Suprapubic skin (tissue), 4 donors: ENCODE measurements at places on chromosomes 2 and 18. TPM values are rescaled to one million over a fixed set of nuclear protein-coding genes. Genes with fewer than 3 reads are reported as not detected.
A peak's percentile ranks its signal among the peaks of the same experiment; 100 is the strongest.

GRCh38 chr2:212245880-212246279 lies 292.7 kb downstream of the ERBB4 start:
- H3K4me3 ChIP-seq = no peak overlapping the region
- H3K27me3 ChIP-seq = no peaks in the 10 kb centered on the region
- no peak for DNase-seq
- H3K4me1 ChIP-seq = no peaks in the 10 kb centered on the region
- no peaks in the 10 kb centered on the region for H3K36me3 ChIP-seq
- no peak overlapping the region for H3K27ac ChIP-seq

DNA sequence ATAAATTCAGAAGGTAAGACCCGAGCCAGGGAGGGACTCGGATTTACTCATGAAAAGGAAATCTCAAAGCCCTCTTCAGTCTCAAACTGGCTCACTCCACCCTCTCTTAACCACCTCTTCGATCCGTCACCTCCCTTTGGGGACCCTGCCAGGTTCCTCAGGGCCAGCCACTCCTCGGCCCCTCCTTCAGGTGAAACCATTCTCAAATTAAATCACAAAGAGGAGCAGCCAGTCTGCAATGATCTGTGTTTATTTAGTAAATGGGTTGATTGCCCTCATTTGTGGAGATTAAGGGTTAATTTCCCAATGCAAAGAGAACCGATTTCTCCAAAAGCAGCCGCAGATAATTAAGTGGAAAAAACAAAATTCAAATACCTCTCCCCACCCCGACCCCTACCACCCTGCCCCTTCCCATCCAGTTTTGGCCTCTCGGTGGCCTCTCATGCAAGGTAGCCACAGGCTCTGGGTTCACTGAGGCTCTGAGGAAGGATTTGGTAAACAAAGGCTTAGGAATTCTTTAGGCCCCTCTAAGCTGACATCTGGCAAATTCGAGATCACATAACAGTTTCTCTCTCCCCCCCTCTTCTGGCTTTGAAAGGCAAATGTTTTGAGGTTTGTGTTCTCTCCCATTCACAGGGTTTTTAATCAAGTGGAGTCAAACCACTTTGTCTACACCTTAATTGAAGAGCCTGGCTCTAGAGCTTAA lies 10.3 kb upstream of the FZD7 start:
- no peaks in the 10 kb centered on the region for H3K27me3 ChIP-seq
- H3K4me1 ChIP-seq = no peaks in the 10 kb centered on the region
- no peak overlapping the region for H3K4me3 ChIP-seq

DNA sequence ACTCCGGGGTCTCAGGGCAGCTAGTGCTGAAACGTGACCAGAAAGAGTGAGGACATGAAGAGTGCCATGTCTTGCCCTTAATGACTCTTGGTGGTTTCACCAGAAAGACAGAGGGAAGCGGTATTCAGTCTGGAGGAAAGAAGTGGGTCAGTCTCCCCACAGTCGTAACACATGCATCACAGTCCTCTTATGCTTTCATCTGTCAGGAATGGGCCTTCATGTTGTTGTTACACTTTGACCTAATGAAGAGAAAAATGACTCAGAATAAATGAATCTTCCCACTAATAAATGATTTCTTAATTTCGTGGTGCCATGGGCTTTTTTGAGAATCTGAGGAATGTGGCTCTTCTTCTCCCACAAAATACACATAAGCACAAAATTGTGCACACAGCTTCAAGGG lies 103.2 kb downstream of the SLC8A1 start:
- H3K36me3 ChIP-seq = no peaks in the 10 kb centered on the region
- no peaks in the 10 kb centered on the region for H3K4me1 ChIP-seq
- no peaks in the 10 kb centered on the region for H3K27me3 ChIP-seq
- H3K27ac ChIP-seq = no peak overlapping the region
- no peak for DNase-seq

GRCh38 chr2:181771356-181771755 lies 91.0 kb upstream of the NEUROD1 start:
- H3K4me3 ChIP-seq = no peak overlapping the region
- H3K27ac ChIP-seq = no peak overlapping the region
- no peaks in the 10 kb centered on the region for H3K27me3 ChIP-seq
- no peak for DNase-seq
- no peaks in the 10 kb centered on the region for H3K36me3 ChIP-seq

DNA sequence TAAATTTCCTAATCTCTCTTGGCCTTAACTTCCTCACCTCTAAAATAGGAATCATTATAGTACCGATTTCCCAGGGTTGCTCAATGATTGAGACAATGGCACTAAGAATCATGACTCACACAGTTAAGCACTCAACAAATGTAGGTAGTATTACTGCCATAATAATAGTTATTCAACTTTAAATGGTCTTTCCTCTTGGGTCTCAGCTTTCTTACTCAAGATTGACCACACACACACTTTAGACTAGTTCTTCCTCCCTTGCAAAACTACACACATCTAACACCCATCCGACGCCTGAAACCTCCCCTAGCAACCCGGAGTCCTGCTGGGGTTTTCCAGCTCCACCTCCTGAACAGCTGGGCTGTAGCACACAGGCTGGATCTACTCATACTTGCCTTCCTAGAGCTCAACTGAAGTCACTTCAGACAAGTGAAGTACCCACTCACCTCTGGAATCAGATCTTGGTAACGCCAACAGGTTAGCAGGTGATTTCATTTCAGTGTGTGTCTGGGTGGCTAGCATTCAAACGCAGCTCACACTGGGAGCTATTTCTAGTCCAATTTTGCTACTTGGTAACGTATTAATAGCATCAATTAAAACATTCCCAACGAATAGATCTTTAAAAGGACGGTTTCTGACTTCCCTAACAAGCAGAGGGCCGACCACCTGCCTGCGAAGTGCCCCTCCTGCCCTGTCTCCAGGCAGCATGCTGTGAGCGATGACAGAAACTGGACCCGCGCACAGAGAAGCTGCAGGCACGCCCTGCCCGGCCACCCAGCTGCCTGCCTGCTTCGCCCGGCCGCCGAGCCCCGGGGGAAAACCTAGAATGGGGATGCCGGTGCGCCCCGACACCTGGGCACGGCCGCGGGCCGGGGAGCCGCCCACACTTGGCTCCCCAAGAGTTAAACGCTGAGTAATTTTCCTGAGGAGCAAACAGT lies 1.1 kb downstream of the UXS1 start:
- H3K4me1 ChIP-seq = peaks cover 34% of the 10 kb centered on the region
- H3K27ac ChIP-seq = peak overlapping the region; percentile 55
- H3K4me3 ChIP-seq = peak overlapping the region; percentile 67
- no peak for DNase-seq
- H3K36me3 ChIP-seq = no peaks in the 10 kb centered on the region

- no peak for DNase-seq
- H3K27ac ChIP-seq = no peak overlapping the region
- H3K4me1 ChIP-seq = peaks cover 7% of the 10 kb centered on the region
- H3K4me3 ChIP-seq = no peak overlapping the region
Measured at GRCh38 chr2:204681412-204681811, 136.1 kb downstream of the PARD3B start.

- H3K27me3 ChIP-seq = no peaks in the 10 kb centered on the region
- H3K4me3 ChIP-seq = no peak overlapping the region
- H3K36me3 ChIP-seq = no peaks in the 10 kb centered on the region
- no peak overlapping the region for H3K27ac ChIP-seq
- no peaks in the 10 kb centered on the region for H3K4me1 ChIP-seq
Measured at GRCh38 chr18:30376515-30376914, 666.0 kb downstream of the DSC3 start.

DNA sequence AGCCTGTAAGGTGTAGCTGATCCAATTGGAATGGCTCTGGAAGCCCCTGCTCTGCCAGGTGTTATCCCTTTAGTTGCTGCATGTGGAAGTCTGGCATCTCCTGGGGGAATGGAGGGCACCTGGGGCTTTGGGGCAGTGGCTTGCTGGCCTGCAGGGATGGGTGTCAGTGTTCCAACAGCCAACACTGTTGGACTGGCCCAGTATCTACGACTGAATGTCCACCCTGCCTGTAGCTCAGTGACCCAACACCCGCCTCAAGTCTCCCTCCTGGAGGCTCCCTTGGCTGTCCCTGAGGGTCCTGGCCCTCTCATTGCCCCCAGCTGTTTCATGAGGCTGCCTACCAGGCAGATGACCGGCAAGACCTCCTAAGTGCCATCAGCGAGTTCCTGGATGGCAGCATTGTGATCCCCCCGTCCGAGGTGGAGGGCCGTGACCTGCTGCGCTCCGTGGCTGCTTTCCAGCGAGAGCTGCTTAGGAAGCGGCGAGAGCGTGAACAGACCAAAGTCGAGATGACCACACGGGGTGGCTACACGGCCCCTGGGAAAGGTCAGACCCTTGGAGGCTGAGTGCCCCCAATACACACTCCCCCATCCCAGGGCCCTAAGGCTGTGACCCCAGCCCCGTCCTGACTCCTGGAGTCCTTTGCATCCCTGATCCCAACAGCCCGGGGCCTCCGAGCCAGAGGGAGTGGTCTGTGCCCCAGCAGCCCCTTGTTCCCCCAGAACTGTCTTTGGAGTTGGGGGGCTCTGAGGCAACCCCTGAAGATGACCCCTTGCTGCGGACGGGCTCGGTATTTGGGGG lies 7.7 kb downstream of the SLC4A3 start:
- H3K4me3 ChIP-seq = no peak overlapping the region
- H3K27ac ChIP-seq = no peak overlapping the region
- H3K27me3 ChIP-seq = peaks cover 5% of the 10 kb centered on the region
- no peaks in the 10 kb centered on the region for H3K4me1 ChIP-seq
- peaks cover 3% of the 10 kb centered on the region for H3K36me3 ChIP-seq
- no peak for DNase-seq

GRCh38 chr2:36716111-36716510 lies 19.6 kb downstream of the VIT start:
- H3K36me3 ChIP-seq = no peaks in the 10 kb centered on the region
- DNase-seq = no peak
- no peaks in the 10 kb centered on the region for H3K27me3 ChIP-seq
- H3K4me3 ChIP-seq = no peak overlapping the region
- H3K4me1 ChIP-seq = no peaks in the 10 kb centered on the region

DNA sequence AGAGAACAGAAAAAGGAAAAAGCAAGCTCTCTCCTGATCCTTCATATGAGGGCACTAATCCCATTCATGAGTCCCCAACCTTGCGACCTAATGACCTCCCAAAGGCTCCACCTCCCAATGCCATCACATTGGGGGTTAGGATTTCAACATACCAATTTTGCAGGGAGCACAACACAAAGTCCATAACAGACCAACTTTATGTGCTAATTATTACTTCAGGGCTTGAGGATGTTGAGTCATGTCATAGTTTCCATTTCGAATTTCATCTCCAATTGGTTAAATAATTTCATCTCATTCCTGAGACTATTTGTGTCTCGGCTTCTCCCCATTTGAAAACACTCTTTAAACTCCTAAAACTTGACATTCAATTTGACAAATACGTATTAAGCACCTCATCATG lies 69.9 kb upstream of the KLF7 start:
- H3K27ac ChIP-seq = no peak overlapping the region

DNA sequence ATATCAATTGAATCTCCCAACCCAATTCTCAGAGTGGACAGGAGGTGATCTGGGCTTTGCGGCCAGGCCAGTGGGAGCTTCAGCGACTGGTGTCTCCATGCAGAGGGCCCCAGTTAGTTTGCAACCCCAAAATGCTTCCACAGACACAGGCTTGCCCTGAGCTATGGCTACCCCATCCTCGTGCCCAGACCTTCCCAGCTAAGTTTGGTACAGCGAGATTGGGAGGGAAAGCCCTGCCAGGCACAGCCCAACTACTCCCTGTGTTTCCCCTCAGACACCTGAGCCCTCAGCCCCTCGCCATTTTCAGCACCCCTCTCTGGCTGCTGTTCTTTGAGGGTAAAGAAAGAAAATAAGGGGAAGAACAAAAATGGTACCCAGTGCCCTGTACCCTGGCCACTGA lies 142.9 kb downstream of the TNS1 start:
- peaks cover 25% of the 10 kb centered on the region for H3K4me1 ChIP-seq
- no peak overlapping the region for H3K27ac ChIP-seq
- no peak overlapping the region for H3K4me3 ChIP-seq
- no peak for DNase-seq
- H3K36me3 ChIP-seq = peaks cover 30% of the 10 kb centered on the region

DNA sequence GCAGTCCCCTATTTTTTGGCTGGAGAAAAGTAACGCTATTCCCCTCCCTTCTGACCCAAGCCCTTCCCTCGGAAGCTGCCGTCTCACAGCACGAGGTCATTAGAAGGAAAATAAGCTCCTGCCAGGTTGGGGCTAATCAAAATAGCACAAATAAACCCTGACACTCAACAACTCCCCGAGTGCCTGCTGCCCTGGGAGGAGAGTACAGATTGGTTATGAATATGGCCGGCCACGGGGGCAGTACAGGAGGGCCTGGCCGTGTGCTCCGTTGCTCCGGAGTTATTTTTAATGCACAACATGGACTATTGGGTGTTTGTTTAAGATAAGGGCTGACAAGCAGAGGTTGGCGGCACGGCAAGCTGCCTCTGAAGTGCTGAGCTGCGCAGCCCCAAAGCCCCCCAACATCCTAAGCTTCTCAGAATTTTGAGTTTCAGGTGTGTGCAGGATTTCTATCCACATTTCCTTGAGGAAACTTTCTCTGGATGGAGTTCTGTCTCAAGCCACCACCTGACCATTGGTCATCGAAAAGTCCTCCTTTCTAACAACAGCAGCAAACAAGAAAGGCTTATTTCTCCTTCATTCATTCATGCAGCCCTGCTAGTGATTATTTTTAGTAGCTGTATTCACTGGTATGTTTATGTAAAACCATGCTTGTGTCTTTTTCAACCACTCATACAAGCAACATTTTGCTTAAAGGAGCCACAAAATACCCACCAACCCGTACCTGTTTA lies 58.7 kb downstream of the PAX3 start:
- H3K27ac ChIP-seq = no peak overlapping the region
- peaks cover 38% of the 10 kb centered on the region for H3K27me3 ChIP-seq
- H3K36me3 ChIP-seq = no peaks in the 10 kb centered on the region
- no peak overlapping the region for H3K4me3 ChIP-seq
- no peak for DNase-seq

DNA sequence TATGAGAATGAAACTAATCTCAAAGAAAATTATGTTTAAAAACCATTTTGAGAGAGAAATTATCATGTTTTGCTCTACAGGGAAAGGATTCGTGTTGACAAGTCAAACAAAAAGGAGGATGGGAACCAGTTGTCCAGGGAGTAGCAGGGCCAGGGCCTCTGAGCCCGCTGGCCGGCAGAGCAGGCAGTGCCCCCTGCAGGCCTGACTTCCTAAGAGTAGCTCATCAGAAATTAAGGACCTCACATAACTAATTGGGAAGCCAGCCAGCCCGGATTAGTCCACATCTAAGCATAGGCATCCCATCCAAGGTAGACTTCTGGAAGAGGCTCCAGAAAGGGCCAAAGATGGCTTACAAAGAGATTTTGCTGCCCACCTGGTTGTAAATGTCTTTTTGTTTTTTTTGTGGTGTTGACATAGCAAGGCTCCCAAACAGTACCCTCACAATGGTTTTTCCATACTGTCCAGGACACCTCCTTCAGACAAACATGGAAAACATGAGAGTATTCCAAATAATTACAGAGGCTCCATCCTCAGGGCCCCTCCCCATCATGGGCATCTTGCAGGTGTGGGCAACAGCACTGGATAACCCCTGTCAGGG lies 241.2 kb upstream of the TANK start:
- H3K27ac ChIP-seq = no peak overlapping the region
- no peaks in the 10 kb centered on the region for H3K27me3 ChIP-seq
- H3K36me3 ChIP-seq = no peaks in the 10 kb centered on the region

The ACOXL gene
- total RNA-seq = not detected

The UBXN2A gene
- total RNA-seq = 10.0 TPM

The FAM117B gene
- total RNA-seq = 40.0 TPM

The SKOR2 gene
- total RNA-seq = not detected

The SULT1C3 gene
- not detected for total RNA-seq

The PLA2R1 gene
- total RNA-seq = 49.5 TPM

The ADGRF3 gene
- total RNA-seq = 0.48 TPM

The KCNJ13 gene
- total RNA-seq = 5.9 TPM

The POTEJ gene
- total RNA-seq = not detected

The C2orf74 gene
- total RNA-seq = 11.4 TPM
